Breast epithelium (tissue), 4 donors: ENCODE measurements at places on chromosomes 16 and 17. TPM values are rescaled to one million over a fixed set of nuclear protein-coding genes. Genes with fewer than 3 reads are reported as not detected.

Gene TP53TG3F
- total RNA-seq, result not detected

Gene CCL1
- total RNA-seq, result not detected

Gene NLK
- total RNA-seq, result 27.5 TPM

GRCh38 chr17:61390479-61390791 is 9.2 kb upstream of the TBX2 start:
- H3K36me3 ChIP-seq, result no peaks in the 10 kb centered on the region
- H3K27ac ChIP-seq, result no peak overlapping the region
- no peak overlapping the region for H3K4me3 ChIP-seq
- no peaks in the 10 kb centered on the region for H3K4me1 ChIP-seq
- no peaks in the 10 kb centered on the region for H3K27me3 ChIP-seq

DNA sequence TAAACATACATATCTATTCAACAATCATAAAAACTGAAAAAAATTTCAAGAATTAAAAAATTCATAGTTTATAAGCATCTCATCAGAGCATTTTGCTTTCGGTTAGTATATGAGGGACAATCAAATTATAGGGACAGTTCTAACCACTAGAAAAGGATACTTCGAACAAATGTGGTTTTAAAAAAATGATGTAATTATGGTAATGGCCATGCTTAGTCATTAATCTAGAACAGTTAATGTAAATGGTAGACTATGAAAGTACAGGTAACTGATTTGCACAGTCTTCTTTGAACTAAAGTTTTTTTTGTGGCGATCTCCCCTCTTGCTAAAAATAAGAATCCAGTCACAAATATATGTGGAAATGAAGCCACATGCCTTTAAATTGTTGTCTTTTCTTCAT is 63.5 kb upstream of the PHOSPHO1 start:
- DNase-seq, result no peak
- no peaks in the 10 kb centered on the region for H3K36me3 ChIP-seq
- H3K27ac ChIP-seq, result no peak overlapping the region
- no peak overlapping the region for H3K4me3 ChIP-seq

- no peaks in the 10 kb centered on the region for H3K27me3 ChIP-seq
- H3K4me3 ChIP-seq, result no peak overlapping the region
- DNase-seq, result no peak
- no peaks in the 10 kb centered on the region for H3K36me3 ChIP-seq
- no peak overlapping the region for H3K27ac ChIP-seq
Observed at GRCh38 chr17:43680461-43680860, 18.7 kb upstream of the MEOX1 start.
